CD14-positive monocyte (primary cell): ENCODE measurements at places on chromosomes 3 and 15. TPM values are rescaled to one million over a fixed set of nuclear protein-coding genes. Genes with fewer than 3 reads are reported as not detected.

GRCh38 chr3:155362808-155363689, 69.6 kb upstream of the STRIT1 start:
- H3K36me3 ChIP-seq: no peaks in the 10 kb centered on the region
- H3K27me3 ChIP-seq: no peaks in the 10 kb centered on the region
- no peak overlapping the region for H3K27ac ChIP-seq

GRCh38 chr15:64430000-64430735, 30.2 kb upstream of the ZNF609 start:
- DNase-seq: no peak
- no peak overlapping the region for H3K4me3 ChIP-seq
- H3K27me3 ChIP-seq: no peaks in the 10 kb centered on the region
- H3K4me1 ChIP-seq: peaks cover 14% of the 10 kb centered on the region
- peaks cover 76% of the 10 kb centered on the region for H3K36me3 ChIP-seq

MYZAP gene
- 0.06 TPM in 1 of 2 replicates, not detected in the other for polyA plus RNA-seq

GRCh38 chr15:61946778-61947177, 113.5 kb downstream of the VPS13C start:
- no peaks in the 10 kb centered on the region for H3K4me1 ChIP-seq
- DNase-seq: no peak
- peaks cover 80% of the 10 kb centered on the region for H3K36me3 ChIP-seq
- no peaks in the 10 kb centered on the region for H3K27me3 ChIP-seq
- no peak overlapping the region for H3K27ac ChIP-seq

DNA sequence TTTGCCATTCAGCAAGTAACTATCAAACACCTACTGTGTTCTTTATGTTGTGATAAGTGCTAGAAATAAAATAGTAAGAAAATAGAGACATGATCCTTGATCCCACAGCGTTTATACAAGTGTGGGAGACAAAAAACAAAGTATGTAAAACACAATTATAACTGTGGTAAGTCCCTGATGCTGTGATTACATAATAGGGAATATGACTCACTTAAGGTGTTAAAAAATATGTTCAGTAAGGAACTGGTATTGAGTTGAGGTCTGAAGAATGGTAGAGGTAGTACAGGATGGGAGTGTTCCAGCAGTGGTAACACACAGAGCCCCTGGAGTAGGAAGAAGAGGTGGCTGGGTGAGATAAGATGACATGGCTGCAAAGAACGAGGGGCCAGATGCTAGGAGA, 132.1 kb upstream of the TMC3 start:
- H3K4me1 ChIP-seq: no peaks in the 10 kb centered on the region
- H3K36me3 ChIP-seq: no peaks in the 10 kb centered on the region
- no peak overlapping the region for H3K4me3 ChIP-seq
- no peak for DNase-seq

GOLGA6L9 gene
- polyA plus RNA-seq: not detected

DNA sequence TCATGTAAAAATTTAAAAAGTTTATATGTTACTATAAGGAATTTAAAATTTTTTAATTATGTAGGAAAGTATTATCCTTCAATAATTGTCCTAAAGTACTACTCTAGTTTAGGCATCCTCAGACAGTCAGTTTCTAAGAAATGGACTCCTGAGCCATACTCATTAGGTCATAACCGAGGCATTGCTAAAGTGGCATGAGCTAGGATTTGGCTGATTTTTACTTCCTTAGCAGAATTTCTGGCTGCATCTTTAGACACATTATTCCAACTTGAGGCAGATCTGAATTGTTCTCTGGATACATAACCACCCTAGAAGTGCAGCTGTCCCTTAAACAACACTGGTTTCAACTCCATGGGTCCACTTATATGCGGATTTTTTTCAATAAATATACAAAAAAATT, 38.3 kb downstream of the IFT57 start:
- H3K36me3 ChIP-seq: no peaks in the 10 kb centered on the region
- no peak overlapping the region for H3K27ac ChIP-seq
- H3K4me3 ChIP-seq: no peak overlapping the region
- H3K27me3 ChIP-seq: no peaks in the 10 kb centered on the region
- no peak for DNase-seq
